Stimulated activated CD4-positive, alpha-beta T cell treated with anti-CD3 and anti-CD28 coated beads, TNF-alpha, amount 100 ng/mL, for 48 hours (primary cell): ENCODE measurements at places on chromosomes 4 and X.

DNA sequence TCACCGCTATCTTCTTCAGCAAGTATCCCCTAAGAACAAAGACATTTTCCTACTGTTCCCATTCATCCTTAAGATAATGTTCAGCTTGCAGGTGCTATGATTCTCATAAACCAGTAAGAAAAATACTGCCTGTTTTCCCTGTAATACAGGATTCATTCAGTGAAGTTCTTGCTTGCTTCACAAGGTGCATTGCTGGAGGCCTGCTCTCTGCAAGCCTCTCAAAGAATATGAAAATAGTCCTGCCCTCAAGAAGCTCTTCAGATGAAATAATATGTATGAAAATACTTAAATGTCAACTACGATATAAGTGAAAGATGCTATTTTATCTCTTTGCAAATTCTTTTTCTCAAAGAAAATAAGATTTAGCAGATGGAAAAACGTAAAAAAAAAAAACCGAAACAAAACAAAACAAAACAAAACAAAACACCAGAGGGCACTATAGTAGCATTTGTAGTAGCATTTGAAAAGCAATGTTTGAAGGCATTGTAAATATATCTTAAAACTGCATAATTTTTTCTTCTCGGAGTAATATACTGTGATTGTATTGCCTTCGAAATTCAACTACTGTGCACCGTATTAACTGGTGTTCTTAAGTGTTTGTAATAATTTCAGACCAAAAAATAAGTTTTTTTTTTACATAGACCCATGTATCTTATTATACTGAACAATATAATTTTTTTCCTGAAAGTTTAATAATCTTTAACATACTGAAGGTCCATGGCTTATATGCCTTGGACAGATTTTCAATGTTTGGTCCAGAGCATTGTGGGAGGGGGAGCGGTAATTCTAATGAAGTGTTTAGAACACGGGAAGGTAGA lies 26.0 kb downstream of the ADH4 start:
- no peak for DNase-seq

- no peak for DNase-seq
Observed at GRCh38 chr4:128385683-128386304, 98.2 kb upstream of the PGRMC2 start.

GRCh38 chrX:102976286-102976685 lies 39.2 kb downstream of the RAB40AL start:
- DNase-seq, result no peak

DNA sequence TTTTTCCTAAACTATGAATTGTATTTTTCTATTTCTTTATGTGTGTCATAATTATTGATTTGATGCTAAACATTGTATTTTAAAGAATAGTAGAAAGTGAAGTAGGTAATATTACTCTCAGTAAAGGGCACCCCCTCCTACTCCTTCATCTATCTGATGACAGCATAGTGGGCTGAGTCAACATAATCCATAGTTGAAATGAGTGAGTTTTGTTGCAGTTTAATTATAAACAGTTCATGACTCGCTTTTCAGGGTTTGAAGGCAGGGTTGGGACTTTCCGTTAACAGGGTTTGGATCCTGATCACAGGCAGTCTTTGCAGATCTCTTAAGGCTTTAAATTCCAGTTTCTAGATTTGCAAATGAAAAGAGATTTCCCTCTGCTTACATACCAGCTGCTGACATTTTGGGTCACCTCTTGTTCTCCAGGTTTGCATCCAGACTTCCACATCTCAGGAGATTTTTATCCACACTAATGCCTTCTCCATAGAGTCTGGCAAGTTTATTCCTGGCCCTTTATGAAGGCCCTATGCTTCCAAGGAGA lies 54.0 kb upstream of the TACR3 start:
- no peak for DNase-seq

GRCh38 chr4:174316954-174317353 lies 33.2 kb downstream of the CEP44 start:
- no peak for DNase-seq
